T-helper 2 cell treated with Interferon-gamma antibody and Interleukin-4, amounts not matched to agents 5 μg/mL and 100 μg/mL, for 36 hours (primary cell): ENCODE measurements at places on chromosomes 13 and 19.

DNA sequence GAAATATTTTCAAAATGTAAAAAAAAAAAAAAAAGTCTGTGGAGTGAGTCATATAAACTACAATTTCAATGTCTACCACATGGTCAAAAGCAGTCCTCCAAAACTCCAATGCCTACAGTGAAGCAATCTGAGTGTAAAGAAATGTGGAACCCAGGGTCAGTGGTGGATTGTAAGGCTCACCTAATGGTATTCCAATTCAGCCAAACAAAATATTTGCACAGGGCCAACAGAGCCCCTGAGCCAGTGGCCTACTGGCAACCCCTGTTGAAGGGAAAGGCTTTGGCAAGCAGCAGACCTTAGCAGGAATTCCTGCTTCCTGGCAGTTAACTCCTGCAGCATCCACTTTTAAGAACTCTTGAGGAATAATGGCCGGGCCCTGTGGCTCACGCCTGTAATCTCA lies 3.4 kb downstream of the DNMT1 start:
- H3K27ac ChIP-seq = no peak overlapping the region
- peaks cover 42% of the 10 kb centered on the region for H3K36me3 ChIP-seq
- H3K4me3 ChIP-seq = peak overlapping the region; percentile 18
- H3K4me1 ChIP-seq = peaks cover 30% of the 10 kb centered on the region

GRCh38 chr19:50239921-50240590 lies 36.6 kb downstream of the MYH14 start:
- H3K36me3 ChIP-seq = no peaks in the 10 kb centered on the region
- no peaks in the 10 kb centered on the region for H3K27me3 ChIP-seq
- no peak overlapping the region for H3K27ac ChIP-seq
- no peak for DNase-seq
- H3K4me1 ChIP-seq = no peaks in the 10 kb centered on the region

DNA sequence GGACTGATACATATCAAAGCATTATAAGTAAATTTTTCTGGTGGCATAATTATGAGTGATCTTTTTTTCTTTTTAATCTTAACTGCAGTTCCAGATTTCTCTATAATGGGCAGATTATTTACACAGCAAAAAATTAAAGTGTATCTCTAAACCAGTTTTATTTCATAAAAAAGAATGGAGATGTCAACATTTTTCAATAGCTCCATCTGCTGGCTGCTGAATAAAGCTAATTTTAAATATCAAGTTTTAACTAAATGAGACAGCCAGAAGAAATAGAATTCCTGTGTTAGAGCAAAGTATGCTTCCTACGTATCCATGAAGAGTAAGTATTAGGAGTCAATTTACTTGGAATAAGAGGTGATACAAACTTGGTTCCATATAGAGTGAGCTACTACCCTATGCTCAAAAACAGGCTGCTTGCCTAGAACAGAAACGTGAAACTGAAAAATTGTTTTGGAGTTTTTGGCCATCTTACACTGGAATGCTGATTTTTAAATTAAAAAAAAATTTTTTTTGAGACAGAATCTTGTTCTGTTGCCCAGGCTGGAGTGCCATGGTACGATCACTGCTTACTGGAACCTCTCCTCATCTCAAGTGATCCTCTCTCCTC lies 5.0 kb upstream of the PDS5B start:
- no peak overlapping the region for H3K27ac ChIP-seq
- no peaks in the 10 kb centered on the region for H3K36me3 ChIP-seq
- peaks cover 7% of the 10 kb centered on the region for H3K4me1 ChIP-seq
- H3K27me3 ChIP-seq = peaks cover 11% of the 10 kb centered on the region
- no peak overlapping the region for H3K4me3 ChIP-seq

- H3K27ac ChIP-seq = no peak overlapping the region
- no peaks in the 10 kb centered on the region for H3K36me3 ChIP-seq
- DNase-seq = no peak
- no peaks in the 10 kb centered on the region for H3K27me3 ChIP-seq
- peaks cover 4% of the 10 kb centered on the region for H3K4me1 ChIP-seq
Measured at GRCh38 chr13:51341791-51342190, 2.3 kb downstream of the SERPINE3 start.

GRCh38 chr13:50969691-50970090 lies 60.1 kb downstream of the RNASEH2B start:
- H3K27me3 ChIP-seq = no peaks in the 10 kb centered on the region
- peaks cover 63% of the 10 kb centered on the region for H3K36me3 ChIP-seq
- H3K27ac ChIP-seq = no peak overlapping the region

- H3K4me3 ChIP-seq = no peak overlapping the region
- H3K36me3 ChIP-seq = no peaks in the 10 kb centered on the region
- H3K27ac ChIP-seq = no peak overlapping the region
- H3K27me3 ChIP-seq = no peaks in the 10 kb centered on the region
- no peak for DNase-seq
Measured at GRCh38 chr13:36665630-36666029, 8.2 kb upstream of the SERTM1 start.

DNA sequence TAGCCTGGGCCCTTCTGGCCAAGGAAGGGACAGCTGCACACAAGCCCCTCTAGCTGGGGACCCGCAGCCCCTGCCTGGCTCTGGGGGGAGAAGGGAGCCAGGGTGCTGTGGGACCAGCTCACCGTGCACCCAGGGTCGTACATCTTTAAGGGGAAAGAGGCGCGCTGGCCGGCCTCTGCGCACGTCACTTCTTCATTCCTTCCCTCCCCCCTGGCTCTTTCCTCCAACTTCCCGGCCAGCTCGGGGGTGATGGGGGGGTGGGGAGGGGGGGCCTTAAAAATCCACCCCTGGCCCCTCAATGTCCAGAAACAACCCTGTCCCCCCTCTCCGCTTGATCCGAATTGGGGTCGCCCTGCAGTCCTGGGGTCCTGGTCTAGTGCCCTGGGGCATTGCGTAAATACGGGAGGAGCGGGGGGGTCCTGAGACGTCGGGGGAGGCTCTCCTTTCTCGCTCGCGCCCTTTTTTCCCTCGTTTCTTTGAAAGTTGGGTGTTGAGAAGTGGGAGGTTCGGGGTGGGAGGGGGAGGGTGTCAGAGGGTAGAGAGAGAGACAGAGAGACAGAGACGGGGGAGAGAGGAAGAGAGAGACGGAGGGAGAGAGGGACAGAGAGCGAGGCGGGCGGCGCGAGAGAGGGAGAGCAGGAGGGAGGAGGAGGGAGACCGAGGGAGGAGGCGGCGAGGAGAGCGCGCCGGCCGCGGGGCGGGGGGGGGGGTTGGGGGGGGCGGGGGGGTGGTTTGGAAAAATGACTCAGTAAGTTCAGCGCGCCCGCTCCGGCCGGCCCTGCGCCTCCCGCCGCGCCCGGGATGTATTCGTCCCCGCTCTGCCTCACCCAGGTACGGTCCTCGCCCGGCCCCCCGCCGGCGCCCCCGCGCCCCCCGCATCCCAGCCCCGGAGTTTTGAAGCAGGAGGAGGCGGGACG lies at the start of gene NFIC:
TSS of gene NFIC (plus strand) at position 748 of the 917 bp plus-strand sequence. CDS start at position 802, 54 bp downstream.
- no peak within 1 kb of the TSS for H3K27ac ChIP-seq
- no peaks in the 10 kb centered on the region for H3K36me3 ChIP-seq
- H3K27me3 ChIP-seq = peaks cover 45% of the 10 kb centered on the region
- peaks cover 20% of the 10 kb centered on the region for H3K4me1 ChIP-seq

DNA sequence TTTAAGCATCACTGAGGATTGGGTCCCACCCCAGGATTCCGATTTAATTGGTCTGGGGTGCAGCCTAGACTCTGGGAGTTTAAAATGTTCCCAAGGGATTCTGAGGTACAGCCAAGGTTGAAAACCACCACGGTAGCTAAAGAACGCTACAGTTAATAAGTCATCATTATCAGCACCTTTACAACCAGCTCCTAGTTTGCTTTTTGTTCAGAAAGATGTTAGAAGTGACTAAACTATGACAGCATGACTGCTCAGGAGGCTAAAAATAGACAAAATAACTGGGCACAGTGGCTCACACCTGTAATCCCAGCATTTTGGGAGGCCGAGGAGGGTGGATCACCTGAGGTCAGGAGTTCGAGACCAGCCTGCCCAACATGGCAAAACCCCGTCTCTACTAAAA lies 11.7 kb upstream of the EPSTI1 start:
- no peaks in the 10 kb centered on the region for H3K36me3 ChIP-seq
- H3K4me3 ChIP-seq = no peak overlapping the region
- no peak overlapping the region for H3K27ac ChIP-seq
- DNase-seq = no peak
- peaks cover 6% of the 10 kb centered on the region for H3K4me1 ChIP-seq
- peaks cover 12% of the 10 kb centered on the region for H3K27me3 ChIP-seq

- no peak overlapping the region for H3K4me3 ChIP-seq
- H3K27me3 ChIP-seq = no peaks in the 10 kb centered on the region
- no peak for DNase-seq
- no peaks in the 10 kb centered on the region for H3K4me1 ChIP-seq
- no peaks in the 10 kb centered on the region for H3K36me3 ChIP-seq
Measured at GRCh38 chr13:36767276-36767675, 51.7 kb upstream of the RFXAP start.

DNA sequence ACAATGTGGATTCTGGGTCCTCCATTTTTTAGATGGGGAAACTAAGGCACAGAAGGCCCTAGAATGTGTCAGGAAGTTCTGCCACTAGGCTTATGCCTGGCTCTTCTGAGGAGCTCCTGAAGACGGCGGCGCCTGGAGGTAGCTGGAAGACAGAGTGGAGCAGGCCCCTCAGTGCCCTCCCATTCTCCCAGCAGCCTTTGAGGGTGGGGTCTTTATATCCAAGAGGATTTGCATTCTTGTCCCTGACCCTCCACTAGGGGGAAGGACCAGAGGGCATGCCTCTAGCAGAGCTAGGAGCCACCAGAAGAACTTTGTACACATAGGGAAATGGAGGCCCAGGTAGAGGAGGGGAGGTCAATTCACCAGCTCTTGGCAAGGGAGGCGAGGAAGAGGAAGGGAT lies 9.4 kb downstream of the CELF5 start:
- peaks cover 5% of the 10 kb centered on the region for H3K27me3 ChIP-seq
- no peak overlapping the region for H3K4me3 ChIP-seq
- H3K27ac ChIP-seq = no peak overlapping the region
- no peak for DNase-seq

GRCh38 chr13:50468849-50469669 lies 374.4 kb downstream of the DLEU7 start:
- no peaks in the 10 kb centered on the region for H3K4me1 ChIP-seq
- H3K27me3 ChIP-seq = peaks cover 20% of the 10 kb centered on the region
- no peak for DNase-seq
- H3K4me3 ChIP-seq = no peak overlapping the region

DNA sequence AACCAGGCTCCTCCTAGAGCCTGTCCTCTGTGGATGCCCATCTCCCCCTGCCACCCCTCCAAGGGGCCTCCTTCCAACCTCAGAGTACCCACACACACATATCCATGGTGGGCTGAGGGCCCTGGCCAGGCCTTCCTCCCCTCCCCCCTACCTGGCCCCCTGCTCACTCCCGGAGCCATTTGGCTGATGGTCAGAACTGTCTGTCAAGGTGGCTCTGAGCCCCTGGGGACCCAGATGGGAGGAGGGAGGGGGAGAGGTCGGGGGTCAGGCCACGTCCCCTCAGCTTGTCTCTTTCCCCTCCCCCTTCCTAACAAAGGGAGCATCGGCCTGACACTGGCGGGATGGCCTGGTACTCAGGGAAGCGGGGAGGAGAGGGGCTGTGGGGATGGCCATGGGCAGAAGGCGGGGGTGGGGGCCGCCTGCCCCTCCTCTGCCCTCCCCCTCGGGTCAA lies 18.7 kb upstream of the POU2F2 start:
- no peak overlapping the region for H3K4me3 ChIP-seq
- H3K36me3 ChIP-seq = no peaks in the 10 kb centered on the region
- peaks cover 16% of the 10 kb centered on the region for H3K4me1 ChIP-seq
- DNase-seq = no peak
- H3K27ac ChIP-seq = no peak overlapping the region

DNA sequence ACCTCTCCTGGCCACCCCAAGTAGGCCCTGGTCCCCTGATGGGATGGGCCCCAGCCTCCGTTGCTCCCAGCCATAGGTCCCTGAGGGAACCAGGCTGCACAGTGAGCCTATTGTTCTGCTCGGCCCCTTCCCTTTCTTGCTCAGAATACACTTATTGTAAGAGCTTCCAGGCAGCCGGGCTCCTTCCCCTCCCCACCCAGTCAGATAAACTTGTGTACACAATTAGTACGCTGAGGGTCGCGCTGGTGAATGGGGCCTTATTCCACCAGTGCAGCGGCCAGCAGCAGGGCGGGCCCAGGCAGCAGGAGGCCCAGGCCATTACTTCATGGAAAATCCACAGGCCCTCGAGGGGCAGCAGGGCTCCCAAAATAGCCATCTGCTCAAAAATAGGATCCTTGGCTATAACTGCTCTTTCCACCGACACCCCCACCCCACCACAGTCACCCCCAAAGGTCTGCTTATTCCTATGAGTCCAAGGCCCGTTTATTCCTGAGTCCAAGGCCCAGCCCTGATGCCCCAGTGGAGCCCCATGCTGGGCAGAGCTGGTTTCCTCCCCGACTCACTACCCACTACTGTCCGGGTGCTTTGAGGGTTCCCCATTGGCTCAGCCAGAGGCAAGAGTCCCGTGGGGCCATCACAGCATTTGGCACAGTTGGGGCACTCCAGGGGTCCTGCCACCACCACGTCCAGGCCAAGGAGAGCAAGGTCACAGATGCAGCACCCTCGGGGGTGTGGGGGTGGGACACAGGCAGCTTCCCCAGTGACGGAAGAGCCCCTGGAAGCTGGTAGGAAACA lies 22.1 kb downstream of the CAPN12 start:
- H3K36me3 ChIP-seq = peaks cover 38% of the 10 kb centered on the region
- no peak for DNase-seq
- H3K27ac ChIP-seq = no peak overlapping the region
- H3K27me3 ChIP-seq = no peaks in the 10 kb centered on the region
- H3K4me1 ChIP-seq = no peaks in the 10 kb centered on the region

DNA sequence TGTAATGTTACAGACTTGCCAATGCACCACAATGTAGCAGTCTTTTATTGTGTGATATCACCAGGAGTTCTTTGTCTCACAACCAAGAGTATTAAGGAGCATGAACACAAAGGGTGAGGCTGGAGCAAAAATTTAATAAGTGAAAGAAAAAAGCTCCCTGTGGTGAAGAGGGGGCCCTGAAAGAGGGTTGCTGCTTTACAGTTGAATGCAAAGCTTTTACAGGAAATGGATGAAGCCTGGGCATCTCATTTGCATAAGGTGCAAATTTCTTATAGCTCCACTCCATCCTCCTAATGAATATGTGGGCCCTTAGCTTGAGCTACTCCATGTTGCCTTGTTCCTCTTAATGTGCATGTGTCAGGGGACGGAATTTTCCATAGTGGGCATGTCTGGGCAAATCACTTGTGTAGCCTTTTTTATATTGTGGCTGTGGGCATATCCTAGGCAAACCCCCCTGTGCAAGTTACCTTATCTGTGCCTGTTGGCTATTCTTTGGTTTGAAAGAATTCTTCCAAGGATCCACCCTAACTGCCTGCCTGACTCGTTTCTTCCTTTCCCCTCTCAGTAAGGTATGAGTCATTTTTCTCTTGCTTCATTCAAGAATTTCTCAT lies 45.3 kb upstream of the TRPC4 start:
- DNase-seq = no peak
- H3K4me3 ChIP-seq = no peak overlapping the region
- H3K27ac ChIP-seq = no peak overlapping the region
- H3K36me3 ChIP-seq = no peaks in the 10 kb centered on the region
- no peaks in the 10 kb centered on the region for H3K27me3 ChIP-seq

GRCh38 chr19:28727480-28728159 lies 485.3 kb downstream of the UQCRFS1 start:
- DNase-seq = peak; percentile 56
- H3K36me3 ChIP-seq = no peaks in the 10 kb centered on the region
- H3K4me3 ChIP-seq = peak overlapping the region; percentile 58
- peaks cover 22% of the 10 kb centered on the region for H3K27me3 ChIP-seq
